NCI-H82 (cell line): ENCODE measurements at places on chromosomes 6 and 20.
A peak's percentile ranks its signal among the peaks of the same experiment; 100 is the strongest.

DNA sequence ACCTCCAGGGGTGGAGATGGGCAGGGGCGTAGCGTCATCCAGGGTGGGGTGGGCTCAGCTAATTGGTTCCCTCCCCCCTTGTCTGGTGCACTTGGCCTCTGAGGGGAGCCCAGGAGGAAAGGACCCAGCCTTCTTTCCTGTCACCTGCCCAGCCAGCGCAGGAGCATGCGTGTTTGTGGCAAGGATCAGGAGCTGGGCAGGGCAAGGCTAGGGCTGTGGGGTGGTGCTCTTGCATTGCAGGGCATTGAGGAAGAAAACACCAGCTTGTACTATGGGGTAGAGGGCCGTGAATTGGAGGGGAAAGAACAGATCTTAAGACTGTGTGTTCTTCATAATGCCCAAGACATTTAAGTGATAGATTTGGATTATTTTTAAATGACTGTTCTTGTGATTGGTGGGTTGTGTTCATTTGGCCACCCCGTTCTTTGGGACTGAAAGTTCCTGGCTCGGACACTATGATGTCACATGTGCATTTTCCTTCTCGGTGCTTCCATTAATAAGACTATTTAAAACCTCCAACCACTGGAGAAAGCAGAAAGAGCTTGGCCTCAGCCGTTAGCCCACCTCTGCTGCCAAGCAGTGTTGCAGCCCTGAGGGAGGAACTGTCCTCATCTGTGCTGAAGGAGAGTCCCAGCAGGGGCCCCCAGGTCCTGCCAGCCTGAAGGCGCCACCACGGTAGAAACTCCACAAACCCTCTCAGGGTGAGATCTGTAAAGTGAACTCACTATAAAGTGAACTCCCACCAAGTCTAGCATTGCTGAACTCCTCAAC is 136.2 kb upstream of the INSM1 start:
- DNase-seq = no peak

DNA sequence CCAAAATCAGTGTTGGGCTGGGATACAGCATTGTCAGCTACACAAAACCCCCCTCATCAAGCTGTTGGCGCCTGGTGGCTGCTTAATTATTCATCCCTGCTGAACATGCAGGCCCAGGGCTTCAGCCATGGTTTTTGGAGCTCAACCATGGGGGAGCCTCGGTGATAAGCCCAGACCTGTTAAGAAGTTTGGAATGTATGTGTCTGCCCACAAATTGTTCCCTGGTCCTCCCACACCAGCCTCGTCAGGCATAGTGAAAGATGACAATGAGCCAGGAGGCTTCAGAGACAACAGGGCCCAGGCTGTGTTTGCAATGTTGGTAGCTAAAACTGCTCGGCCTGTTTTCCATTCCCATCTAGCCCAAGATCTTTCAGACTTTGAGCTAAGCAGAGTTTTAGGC is 34.8 kb upstream of the SIRPA start:
- no peak for DNase-seq

- DNase-seq = peak; percentile 39
These were observed 41.1 kb downstream of the KLHL31 start for GRCh38 chr6:53624502-53624901.

GRCh38 chr6:118656847-118657451 is 5.6 kb upstream of the CEP85L start:
- DNase-seq = peak; percentile 21

- no peak for DNase-seq
These were observed 42.4 kb downstream of the SSR1 start for GRCh38 chr6:7270320-7271204.

DNA sequence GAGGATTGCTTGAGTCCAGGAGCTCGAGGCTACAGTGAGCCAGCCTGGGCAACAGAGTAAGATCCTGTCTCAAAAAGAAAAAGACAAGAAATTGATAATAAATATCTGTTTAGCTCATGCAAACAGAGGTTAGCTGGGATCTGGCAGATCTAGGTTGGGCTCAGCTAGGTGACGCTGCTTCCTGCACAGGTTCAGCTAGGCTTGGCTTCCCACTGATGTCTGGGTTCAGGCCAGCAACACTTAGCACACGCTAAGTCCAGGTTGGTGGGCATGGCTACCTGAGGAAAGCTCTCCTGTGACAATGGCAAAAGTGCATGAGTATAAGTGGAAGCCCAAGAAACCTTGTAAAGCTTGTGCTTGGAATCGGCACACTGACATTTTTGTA is 48.7 kb downstream of the RIN2 start:
- no peak for DNase-seq

DNA sequence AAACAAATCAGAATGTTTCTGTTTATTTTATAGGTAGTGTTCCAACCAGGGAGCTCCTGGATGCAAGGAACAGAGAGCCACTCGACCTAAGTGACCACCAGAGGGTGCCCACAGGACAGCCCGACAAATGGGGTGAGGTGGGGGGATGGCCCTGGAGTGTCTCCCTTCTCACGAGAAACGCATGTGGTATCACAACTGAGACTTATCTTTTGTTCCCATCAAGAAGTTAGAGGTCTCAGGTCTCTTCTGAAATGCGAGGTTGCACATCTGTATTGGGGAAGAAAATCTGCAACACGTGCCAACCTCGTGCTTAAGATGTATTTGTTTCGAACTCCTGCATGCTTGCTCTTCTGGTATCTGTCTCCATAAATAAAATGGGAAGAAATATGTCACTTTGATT is 104.0 kb downstream of the ISM1 start:
- peak; percentile 71 for DNase-seq

DNA sequence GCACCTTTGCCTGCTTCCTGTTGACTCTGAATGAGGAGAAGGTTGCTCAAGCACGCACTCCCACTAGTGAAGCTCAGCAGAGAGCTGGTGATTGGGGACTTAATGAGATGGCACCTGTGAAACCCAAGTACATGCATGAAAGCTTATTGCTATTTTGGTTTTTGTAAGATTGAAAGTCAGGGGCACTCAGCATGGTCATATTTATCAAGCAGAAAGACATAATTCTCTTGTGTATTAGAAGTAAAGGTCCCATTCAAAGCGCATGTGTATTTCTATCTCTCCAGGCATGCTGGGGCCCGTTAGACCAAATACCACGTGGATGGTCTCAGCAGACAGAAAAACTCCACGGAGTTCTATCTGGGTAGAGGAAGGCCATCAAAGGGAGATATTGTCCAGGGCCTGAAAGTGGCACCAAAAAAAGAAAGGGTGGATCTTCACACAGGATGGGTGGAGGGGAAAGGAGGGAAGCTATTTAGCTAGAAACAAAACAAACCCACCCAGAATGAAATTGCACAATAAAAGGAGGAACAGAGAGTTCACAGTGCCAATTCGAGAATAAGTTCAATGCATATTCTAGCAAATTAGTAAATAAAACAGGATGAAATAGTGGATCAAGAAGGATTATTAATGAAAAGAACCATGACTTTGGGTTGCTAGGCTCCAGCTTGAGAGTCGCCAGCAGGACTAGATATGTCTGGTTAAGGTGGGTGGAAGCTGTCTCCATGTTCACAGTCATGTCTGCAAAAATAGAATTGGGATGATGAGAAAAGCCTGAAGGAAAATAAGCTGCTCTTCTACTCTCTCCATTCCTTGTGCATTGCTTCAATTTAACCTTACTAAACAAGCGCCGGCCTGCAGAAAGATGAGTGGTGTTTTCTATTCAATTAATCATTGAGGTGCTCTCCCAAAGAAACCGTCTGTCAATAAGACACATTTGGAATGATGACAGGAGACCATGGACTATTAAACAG is 224.9 kb upstream of the DTNBP1 start:
- DNase-seq = no peak

DNA sequence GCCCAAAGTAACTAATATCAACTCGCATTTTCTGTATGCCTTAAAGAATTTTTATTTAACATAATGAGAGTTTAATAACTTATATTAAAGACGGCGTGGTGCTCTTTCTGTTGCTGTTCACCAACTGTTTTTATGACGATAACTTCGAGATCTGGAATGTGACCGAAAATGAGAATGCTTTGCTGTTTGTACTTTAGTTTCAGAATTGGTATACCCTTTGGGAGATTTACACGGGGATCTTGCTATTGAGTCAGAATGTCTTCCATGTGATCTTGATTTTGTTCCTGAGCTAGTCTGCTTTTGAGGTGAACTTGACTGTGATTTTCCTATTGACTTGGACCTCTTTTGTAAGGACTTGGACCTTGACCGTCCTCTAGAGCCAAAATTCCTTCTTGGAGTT is 17.9 kb downstream of the PNRC1 start:
- no peak for DNase-seq

DNA sequence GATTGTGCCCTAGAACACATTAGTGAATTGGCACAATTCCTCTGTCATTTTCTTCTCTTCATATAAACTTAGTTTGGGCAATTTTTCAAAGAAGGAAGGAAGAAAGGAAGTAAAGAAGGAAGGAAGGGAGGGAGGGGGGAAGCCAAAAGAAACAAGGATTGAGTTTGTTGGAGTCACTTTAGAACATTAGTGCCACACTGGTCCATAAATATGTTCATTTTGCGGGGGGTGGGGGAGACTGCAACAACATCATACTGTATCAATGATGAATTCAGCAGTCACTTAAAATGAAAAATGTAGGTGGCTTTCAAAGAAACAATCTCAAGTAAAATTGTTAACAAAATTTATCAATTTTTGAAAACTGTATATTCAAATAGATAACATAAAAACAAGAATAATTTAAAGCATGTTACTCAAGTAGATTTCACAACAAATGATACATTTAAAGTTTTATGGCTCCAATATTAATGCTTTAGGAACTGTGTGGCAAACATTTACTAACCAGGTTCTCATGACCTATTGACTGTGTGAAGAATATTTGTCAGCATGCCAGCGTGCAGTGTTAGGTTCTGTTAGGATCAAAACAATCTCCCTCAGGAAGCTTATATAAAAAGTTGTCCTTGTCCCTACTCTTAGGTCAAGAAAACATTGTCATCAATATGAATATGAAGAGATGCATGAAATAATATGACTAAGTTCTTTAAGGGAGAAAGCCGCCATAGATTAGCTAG is 208.1 kb upstream of the AGPAT4 start:
- no peak for DNase-seq

- no peak for DNase-seq
These were observed 75.8 kb upstream of the TSHZ2 start for GRCh38 chr20:52896348-52896747.

GRCh38 chr6:87671555-87672029 is 30.4 kb downstream of the AKIRIN2 start:
- DNase-seq = no peak

DNA sequence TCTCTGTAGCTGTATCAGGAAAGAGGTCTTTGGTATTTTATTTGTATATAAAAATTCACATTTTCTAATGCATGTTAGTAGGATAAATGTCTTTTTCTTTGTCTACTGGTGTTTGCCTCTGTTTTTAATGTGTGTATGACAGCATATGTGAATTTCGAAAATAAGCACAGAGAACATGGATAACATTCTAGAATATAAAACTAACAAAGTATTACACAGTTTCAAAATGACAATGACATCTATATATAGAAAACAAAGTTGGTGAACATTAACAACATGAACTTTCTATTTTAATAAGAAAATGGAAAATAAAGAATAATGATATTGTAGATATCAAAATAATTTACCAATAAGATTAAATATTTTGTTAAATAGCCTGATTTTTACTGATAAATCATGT is 608.0 kb downstream of the COL12A1 start:
- no peak for DNase-seq

GRCh38 chr6:14451594-14452374 is 334.2 kb downstream of the CD83 start:
- no peak for DNase-seq

DNA sequence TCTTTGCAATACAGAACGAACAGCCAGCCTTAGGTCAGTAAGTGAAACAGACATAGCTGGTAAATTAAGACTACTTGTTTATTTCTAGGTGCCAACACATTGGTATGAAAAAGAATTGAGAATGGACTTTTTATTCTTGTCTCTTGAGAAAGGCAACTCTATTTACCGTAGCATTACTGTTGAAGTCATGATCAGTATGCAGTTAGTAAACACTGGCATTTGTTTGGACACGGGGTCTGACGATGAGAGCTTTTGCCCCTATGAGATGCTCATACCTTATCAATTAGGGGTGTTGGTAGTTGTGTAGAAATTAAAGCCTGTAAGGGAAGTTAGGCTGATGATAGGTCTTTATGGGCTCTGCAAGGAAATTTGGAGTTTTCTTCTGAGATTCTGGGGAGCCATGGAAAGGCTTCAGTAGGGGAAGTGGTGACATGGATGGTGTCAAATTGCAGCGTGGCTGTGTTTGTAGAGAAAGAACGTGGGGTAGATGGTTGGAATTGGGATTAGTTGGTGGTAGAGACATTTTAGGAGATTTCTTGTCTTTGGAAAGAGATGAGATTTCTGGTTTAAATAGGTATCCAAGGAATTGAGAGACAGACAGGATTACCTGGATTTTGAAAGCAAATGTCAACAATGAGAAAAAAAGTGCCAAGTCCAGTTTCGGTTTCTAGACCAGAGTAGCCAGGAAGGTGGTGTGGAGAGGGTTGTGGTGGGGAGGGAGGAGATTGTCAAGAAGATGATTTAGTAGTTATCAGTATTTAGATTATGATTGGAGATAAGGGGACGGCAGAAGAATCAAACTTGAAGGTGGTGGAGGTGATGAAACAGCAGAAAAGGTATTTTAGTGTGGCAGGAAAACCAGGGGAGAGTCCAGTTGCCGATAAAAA is 116.6 kb downstream of the JARID2 start:
- no peak for DNase-seq

- no peak for DNase-seq
These were observed 26.4 kb downstream of the FOXP4 start for GRCh38 chr6:41572613-41573012.

DNA sequence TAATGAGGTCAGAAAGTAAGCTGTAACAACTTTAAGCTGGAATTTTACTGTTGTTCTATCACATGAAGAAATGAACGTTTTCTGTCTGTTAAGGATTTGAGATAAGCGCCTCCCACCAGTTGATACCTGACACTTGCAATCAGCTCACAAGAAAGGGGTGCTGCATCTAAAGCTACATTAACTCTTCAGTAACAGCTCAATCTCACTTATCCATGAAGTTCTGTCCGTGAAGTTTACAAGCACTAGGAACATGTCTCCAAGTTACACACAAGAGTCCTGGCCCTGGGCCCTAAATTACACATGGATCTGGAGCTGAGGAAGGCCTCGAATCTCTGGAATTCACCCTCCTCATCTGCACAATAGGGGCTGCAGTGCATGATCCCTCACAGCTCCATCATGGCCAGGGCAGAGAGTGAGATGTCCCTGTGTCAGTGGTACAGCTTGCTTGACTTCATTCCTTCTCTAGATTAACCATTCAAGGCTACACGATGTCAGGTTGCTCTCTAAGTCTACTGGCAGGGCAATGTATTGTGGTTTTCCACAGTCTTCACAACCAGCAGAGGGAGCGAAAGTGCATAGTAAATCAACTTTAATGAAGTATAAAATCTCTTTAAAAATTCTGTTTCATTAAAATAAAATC is 182.4 kb upstream of the MCHR2 start:
- peak; percentile 11 for DNase-seq
